ENCODE measurements at places on chromosomes 5 and 9.

DNA sequence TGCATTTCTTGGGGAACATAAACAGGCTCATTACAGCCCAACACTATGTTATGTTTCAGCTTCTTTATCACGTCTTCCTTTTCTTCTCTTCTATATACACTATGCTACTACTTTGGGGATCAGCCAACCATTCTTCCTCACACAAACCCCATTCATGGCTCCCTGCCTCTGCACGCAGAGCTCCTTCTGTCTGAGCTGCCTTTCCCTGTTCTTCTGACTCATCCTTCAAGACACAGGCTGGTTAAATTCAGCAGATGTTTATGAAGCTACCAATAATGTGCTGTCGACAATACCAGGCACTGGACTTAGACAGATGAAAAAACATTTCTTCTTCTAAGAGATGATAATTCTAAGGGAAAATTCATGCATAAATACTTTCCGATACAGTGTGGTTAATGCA lies 102.5 kb upstream of the TXNDC8 start:
- no peak for DNase-seq

- DNase-seq, result no peak
Observed at GRCh38 chr5:42547141-42547540, 123.9 kb downstream of the GHR start.

GRCh38 chr5:56369361-56369811 lies 136.3 kb upstream of the ANKRD55 start:
- DNase-seq, result no peak

DNA sequence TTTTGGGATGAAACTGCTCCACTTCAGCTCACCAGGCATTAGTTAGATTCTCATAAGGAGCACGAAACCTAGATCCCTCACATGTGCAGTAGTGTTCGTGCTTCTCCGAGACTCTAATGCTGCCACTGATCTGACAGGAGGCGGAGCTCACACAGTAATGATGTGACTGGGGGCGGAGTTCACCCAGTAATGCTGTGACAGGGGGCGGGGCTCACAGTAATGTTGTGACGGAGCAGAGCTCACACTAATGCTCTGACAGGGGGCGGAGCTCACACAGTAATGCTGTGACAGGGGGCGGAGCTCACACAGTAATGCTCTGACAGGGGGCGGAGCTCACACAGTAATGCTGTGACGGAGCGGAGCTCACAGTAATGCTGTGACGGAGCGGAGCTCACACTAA lies 27.1 kb upstream of the LRRC14B start:
- no peak for DNase-seq

DNA sequence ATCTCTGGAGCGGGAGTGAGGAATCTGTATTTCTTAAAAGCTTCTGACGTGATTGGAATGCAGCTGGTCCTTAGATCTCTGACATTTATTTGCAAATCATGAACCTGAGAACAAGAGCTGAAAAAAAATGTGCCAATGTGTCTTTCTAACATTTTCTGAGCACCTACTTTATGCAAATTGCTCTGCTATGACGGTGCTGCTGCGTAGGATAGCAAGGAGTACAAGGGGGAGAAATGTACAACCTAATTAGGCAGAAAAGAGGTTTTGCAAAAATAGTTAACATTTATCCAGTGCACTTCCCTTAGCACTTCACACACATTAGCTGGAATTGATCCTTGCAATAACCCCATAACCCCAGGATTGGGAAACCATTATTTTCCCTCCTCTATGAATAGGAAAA lies 357.5 kb downstream of the TLE4 start:
- no peak for DNase-seq

DNA sequence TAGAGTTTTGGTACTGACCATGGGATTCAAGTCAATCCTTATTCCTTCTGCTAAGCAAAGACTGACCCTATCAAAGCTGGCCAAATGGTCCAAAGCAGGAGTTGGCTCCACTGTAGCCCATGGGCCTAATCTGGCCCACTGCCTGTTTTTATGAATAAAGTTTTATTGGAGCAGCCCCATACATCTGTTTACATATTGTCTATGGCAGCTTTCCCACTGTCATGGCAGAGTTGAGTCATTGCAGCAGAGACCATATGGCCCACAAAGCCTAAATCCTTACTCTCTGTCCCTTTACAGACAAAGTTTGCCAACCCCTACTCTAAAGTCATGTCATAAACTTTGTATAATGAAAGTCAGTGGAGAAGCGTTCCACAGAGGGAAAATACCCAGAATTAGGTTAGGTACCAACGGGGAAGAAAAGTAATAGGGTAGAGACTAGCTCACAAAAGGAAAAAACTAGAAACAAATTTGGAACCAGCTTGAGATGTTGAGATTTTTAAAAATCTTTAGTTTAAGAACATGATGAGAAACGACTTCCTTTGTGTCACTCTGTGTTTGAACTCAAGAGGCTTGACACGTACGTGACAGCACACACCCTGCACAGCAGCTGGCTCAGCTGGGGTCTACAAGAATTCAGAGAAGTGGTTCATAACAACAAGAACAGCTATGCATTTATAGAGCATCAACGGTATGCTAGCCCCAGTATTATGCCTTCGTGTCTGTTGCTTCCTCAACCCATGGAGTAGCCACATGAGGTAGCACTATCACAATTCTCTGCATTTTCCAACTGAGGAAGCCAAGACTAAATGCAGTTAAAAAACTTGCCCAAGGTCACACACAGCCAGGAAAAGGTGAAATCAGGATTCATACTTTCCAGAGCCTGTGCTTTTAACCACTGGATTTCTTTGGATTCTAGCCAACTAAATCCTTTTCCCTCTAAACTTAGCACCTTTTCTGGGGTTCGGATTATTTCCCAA lies 198.9 kb upstream of the WWC1 start:
- no peak for DNase-seq

- no peak for DNase-seq
Observed at GRCh38 chr5:81657386-81657785, 93.5 kb downstream of the SSBP2 start.

DNA sequence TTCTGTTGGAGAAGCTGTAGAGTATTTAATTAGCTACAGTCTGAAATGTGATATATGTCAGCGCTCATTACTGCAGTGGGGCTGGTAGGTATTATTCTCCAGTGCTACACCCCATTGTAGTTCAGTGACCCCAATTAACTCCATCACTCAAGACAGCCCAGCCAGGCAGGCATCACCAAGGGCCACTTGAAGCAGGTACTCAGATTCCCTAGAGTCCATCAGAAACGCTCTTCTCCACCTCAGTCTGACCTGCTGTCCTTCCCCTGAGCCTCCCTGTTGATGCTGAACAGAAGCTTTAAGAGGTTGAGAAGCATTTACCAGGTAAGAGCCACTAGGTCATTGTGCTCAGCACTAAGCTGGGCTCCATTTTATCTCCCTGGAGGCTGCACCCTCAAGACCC lies 71.8 kb downstream of the GALNT10 start:
- peak; percentile 54 for DNase-seq

DNA sequence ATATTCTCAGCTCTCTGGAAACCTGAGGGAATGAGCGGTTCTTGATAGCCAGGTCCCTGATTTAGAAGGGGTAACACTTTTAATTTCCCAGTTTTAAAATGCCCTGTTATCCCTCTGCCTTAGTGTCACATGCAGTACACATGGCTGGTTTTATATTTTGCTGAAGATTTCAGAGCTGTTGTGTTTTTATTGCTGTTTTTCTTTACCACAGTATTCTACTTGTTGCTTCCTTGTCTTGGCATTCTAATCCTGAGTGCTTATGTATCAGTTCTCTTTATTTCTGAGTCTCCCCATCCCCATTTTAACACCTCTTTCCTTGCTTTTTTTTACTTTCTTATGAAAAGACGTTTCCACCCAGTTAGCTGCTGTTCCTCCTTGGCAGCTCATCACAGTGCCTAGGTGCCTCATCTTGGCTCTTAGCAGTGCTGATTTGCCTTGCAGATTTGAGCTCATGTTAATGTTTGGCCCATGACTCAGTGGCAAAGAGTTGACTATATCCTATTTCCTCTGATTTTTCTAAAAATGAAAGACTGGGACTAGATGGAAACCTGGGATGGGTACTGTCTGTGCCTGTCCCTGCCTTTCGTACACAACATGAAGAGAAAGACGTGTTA lies 3.7 kb downstream of the MTRR start:
- DNase-seq, result no peak

DNA sequence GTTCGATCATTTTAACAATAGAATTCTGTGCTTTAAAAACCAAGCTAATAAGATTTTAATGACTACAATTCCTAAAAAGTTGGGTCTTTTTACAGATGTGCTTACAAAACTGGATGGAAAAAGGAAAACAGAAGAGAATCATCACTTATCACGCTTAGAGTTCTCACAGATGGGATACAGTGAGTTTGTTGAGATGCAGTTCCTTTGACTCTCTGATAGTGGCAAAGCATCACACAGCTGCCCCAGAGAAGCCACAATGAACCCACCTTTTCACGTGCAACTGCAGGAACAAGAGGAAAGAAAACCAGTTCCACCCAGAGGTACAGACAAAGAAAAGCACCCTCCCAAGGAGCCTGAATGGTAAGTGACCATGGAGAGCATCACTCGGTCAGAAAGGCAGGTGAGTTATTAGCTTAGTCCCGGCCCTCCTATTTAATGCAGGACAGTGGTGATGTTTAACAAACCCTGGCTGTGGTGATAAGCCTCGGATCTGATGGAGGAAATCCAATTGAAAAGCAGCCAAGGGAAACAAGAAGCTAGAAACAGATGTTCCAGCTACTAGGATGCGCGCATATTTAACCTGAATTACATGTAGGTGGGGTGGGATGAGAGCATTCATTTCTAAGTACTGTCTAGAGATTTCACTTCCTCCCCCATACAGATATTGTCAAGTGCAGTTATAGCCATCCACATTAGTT lies 167.7 kb downstream of the TARS1 start:
- DNase-seq, result no peak

DNA sequence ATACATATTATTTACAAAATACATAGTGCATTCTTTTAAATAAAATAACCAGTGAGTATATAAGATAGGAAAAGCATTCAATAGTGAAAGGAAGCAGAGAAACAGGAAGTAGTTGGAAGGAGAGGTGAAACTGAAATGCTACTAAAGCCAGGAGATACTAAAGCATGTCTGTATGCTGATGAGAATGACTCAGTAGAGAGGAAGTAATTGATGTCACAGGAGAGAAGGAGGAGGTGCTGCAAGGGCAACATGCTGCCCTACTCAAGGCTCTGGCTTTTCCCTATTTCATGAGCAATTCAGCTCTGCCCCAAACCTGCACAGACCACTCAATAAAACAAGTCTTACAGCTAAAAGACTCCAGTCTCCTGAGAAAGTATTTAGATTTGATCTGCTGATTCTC lies 108.5 kb upstream of the TXNDC8 start:
- no peak for DNase-seq

DNA sequence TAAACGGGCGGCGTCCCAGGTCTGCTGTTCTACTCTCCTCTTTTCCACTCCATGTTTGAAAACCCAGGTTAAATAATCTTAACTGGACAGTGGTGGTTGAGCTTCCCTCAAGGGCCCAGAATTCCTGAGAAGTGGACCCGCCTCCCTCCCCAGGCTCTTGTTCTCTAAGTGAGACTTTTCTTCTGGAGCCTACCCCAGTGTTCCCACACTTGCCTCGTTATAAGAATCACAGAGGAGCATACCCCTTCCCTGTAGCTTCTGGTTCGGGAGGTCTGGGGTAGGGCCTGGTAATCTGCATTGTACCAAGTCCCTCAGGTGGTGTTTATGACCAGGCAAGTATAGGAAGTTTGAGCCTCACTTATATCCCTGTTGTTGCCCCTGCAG lies 12.0 kb downstream of the PSD2 start:
- DNase-seq, result no peak

DNA sequence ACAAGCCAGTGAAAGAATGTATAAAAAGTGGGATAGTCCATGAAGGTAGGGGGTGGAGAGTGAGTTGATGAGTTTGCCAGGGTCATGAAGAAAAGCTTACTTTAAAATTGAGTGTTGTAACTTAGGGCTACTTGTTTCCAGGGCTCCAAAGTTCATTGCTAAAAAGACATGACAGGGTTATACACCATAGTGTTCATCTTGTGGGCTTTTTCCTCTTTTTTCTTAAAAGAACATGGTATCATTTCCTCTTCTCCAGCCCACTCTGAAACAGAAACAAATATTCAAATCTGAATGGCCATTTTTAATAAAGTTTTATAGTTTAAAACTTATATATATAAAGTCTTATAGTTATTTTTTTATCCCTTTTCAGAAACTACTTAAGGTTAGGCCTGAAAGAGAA lies 115.7 kb upstream of the SMC2 start:
- no peak for DNase-seq

DNA sequence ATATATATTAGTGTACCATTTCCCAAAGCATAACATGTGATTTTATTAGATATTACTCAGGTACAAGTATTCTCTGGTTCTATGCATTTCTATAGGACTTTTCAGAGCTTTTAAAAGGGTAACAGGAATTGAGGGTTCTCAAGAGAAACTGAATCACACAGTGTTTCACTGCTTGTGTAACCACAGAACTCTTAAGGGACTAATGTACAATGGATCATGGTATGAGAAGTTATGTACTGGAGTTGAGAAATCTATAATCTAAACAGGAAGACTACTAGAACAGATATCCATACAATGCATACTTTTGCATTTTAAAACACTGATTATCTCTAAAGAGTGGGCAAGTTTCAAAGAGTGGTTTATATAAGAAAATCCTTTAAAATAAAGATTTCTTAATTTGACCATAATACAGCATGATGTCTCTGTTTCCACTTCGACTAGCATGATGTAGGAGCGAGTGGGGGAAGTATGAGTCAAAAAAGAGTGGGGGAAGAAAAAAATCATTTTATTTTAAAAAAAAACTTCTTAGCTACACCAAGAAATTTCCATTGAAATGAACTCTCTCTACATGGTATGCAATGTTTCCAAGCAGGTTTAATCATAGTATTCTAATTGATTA lies 183.5 kb downstream of the RFX3 start:
- DNase-seq, result no peak

DNA sequence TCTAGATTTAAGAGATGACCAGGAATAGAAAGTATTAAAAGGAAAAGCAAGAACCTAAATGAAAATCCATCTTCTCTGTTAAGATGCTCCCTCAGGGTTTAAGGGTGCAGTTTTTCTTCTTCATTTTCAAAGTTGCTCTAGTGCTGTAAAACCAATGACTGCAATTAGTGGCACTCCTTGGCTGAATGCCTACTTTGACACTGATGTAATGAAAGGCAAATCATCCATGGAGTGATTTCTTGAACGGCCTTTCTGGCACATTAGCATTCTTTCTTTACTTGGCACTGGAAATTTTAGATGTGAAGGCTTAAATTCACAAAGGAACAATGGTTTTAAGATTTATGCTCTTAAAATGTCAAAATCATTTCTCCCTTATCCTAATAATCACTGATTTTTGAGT lies 19.3 kb upstream of the ISCA1 start:
- DNase-seq, result no peak

DNA sequence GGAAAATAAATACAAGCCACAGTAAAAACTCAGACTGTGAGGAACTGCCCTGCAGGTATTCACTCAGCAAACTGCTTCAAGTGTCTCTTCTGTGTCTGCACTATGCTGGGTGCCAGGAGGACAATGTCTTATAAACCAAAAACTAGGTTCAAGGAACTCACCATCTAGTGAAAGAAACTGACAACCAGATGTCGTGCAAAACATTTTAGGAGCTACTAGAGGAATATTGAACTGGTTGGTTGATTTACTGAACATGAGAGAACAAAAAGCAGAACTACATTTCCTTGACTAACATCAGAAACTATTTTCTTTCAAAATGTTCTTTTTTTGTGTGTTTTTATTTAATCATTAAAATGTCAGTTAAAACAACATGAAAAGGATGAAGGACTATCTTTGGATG lies 35.2 kb downstream of the ZNF366 start:
- DNase-seq, result no peak

- no peak for DNase-seq
Observed at GRCh38 chr5:7625740-7626139, 225.2 kb downstream of the CFAP90 start.

All from vagina (tissue), 2 donors.